ENCODE measurements at places on chromosomes 11 and 22.

GRCh38 chr22:49361164-49361563 lies 466.5 kb downstream of the BRD1 start:
- DNase-seq: no peak

DNA sequence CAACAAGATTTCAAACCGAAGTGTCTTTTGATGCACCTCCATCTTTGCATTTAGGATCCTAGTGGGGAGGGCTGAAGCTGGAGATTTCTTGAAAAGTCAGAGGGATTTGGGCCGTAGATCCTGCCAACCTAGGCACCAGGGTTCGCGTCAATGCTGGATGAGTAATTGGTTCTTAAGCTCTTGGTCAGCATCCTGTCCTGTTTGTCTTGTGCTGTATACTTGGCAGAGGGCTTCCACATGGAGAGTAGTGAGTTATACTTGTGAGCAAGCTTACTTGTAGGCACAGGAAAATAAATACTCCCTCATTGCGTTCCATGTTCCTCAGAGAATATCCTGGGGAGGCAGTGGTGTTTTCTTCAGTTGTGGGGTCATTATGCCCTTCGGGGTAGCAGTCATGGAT lies 12.6 kb downstream of the INSC start:
- DNase-seq: no peak

GRCh38 chr11:126079621-126080124 lies 17.0 kb upstream of the CDON start:
- no peak for DNase-seq

DNA sequence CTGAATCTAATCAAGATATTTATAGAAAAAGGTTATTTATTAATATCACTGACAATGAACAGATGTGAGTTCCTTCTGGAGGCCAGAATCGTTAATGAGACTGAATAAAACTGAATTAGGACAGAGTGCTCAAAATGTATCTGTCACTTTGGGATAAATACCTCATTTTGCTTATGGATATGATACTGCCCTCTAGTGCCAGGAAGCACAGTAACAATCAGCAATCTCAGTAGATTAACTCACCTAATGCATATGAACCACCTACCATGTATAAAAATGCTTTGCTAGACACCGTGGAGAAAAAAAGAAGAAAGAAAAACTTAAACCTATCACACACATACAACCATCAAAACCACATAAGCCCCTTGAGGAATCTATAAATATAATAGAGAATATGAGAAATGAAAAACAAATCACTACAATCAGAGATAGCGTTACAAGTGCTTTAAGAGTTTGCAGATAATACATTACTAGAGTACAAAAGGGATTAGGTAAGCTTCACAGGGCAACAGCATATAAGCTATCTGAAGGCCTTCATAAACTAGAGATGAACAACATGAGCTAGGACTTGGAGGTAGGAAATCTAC lies 117.4 kb downstream of the SGSM3 start:
- DNase-seq: no peak

DNA sequence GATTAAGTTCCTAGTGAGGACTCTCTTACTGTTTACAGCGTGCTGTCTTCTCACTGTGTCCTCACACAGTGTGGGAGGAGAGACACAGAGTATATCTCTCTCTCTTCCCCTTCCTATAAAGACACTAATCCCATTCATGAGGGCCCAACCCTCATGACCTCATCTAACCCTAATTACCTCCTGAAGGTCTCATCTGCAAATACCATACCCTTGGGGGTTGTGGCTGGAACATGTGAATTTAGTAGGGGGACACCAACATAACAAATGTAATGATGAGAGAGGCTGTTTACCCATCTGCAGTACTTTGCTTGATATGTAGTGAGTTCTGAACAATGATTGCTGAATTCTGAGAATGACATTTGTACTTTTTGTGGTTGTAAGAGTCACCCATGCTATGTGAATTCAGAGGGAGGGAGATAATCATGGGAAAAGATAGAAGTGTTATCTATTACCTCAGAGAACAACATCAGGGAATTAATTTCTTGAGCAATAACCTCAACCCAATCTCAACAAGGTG lies 4.9 kb upstream of the OR52W1 start:
- DNase-seq: no peak

GRCh38 chr22:36692280-36692679 lies 11.3 kb downstream of the CACNG2 start:
- no peak for DNase-seq

DNA sequence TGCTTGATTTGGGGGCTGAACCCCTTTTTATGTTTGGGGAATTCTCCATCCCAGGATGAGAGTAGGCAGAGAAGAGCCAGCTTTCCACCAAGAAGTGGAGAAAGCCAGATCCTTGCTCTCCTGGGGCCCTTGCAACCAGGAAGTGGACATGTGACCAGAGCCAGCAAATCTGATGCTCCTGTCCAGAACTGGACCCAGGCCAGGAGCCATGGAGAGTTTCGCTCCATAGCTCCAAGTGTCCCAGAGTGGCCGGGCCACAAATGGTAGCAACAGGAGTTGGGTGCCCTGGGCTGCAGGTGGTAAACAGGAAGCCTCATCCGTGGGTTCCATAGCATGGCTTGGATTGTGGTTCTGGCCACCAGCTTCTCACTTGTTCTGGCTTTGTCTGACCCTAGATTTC lies 93.9 kb upstream of the CD82 start:
- no peak for DNase-seq

DNA sequence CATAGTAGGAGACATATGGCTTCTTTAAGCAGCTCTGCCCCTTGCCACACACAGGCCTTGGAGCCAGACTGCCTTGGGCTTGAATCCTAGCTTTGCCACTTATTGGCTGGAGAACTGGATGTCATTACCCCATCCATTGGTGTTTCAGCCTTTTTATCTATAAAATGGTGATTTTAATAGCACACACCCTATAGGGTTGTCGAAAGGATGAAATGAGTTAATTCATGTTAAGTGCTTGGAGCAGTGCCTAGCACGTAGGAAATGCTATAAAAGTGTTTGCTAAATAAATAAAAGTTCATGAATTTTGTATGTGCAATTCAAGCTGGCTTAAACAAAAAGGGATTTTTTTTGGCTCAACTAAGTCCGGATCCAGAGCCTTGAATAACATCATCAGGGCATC lies 120.7 kb downstream of the TIMP3 start:
- DNase-seq: no peak

DNA sequence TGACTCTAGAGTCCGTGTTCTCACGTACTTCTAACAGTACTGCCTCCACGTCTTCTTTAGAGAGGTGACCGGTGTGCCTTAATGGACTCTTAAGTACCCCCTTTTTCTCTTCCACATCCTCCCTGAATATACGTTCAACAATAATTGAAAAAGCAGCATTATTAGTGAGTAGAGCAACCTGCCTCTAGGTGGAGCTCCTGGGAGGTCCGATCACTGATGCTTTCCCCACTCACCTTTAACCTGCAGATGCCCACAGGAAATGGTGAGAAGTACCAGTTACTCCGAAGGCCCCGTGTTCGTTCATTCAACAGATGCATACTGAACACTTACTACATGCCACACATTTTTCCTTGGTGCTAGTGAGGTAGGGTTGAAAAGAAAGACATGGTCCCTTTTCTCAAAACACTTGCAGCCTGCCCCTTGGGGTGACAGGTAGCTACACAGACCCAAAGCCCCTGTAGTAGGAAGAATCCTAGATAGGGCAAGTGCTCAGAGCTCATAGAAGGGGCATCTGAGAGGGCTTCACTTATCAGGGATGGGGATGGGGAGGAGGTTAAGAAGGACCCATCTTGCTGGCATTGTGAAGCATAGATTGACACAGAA lies 72.7 kb downstream of the FEZ1 start:
- no peak for DNase-seq

- no peak for DNase-seq
These were observed 351 bp upstream of the AKIP1 start for GRCh38 chr11:8910649-8911026.

GRCh38 chr11:123206791-123207434 lies 11.9 kb upstream of the CLMP start:
- DNase-seq: no peak

GRCh38 chr11:43904742-43905535 lies 24.3 kb downstream of the ALKBH3 start:
- DNase-seq: no peak

- no peak for DNase-seq
These were observed 55.5 kb downstream of the FAM83F start for GRCh38 chr22:40050258-40050657.

GRCh38 chr11:68317147-68317785 lies 4.9 kb downstream of the LRP5 start:
- no peak for DNase-seq

DNA sequence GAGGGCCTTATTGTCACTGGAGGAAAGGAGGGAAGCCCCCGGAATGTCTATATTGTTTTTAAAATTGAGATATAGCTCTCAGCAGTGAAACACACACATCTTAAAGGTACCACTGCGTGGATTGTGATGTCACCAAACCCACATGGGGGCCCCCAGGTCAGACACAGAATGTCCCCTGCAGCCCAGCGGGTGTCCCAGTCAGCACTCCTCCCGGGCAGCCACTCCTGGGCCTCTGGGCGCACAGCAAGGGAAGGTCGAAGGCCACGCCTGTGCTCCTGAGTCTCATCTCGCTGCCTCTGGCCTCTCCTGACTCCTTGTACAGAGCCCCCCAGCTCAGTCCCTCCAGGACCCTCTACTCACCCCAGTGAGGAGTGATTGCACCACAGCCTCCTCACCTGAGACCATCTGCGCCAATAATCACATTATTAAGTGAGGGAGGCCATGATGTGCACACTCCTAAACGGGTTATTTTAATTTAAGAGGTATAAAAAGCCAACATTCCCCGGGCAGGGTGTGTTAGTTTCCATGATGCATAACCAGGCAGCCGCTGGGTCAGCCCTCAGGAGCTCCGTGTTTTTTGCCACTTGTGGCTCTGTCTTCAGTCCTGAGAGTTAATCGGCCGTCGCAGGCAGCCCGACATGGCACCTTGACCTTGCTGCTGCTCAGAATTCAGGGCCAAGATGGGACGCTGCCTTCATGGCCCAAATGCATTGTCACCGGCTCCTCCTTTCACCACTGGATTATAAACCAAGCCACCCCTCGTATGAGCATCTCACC lies 1089.3 kb downstream of the BRD1 start:
- DNase-seq: no peak

Measured in stimulated activated CD8-positive, alpha-beta memory T cell treated with anti-CD3 and anti-CD28 coated beads, Interleukin-7, amount 100 ng/mL, for 48 hours (primary cell).